ENCODE measurements at places on chromosomes 2 and 18.

GRCh38 chr2:40752796-40753195, 300.9 kb upstream of the SLC8A1 start:
- DNase-seq = no peak

GRCh38 chr2:64581777-64582539, 57.8 kb downstream of the AFTPH start:
- no peak for DNase-seq

GRCh38 chr18:79915161-79916127, 36.0 kb downstream of the SLC66A2 start:
- DNase-seq = no peak

- DNase-seq = no peak
Measured at GRCh38 chr18:27863780-27864430, 313.0 kb downstream of the CDH2 start.

- DNase-seq = no peak
Measured at GRCh38 chr2:239994086-239994485, 31.1 kb downstream of the NDUFA10 start.

DNA sequence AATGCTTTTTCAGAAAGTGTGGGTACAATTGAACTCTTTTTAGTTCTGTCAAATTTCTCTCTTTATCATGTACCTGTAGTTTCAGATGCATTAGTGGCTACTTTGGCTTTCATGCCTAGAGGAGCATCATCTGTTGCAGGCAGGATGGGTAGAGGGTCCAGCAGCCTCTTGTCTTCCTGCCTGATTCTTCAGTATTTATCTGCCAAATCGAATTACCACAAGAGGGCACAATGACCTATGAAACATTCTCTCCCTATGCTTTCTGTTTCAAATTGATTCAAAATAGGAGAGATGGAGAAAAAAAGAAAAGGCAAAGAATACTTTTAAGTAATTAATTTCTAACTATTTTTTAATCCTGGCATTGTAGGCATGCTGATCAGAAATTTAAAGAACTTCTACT, 477.2 kb downstream of the TRIB2 start:
- no peak for DNase-seq

DNA sequence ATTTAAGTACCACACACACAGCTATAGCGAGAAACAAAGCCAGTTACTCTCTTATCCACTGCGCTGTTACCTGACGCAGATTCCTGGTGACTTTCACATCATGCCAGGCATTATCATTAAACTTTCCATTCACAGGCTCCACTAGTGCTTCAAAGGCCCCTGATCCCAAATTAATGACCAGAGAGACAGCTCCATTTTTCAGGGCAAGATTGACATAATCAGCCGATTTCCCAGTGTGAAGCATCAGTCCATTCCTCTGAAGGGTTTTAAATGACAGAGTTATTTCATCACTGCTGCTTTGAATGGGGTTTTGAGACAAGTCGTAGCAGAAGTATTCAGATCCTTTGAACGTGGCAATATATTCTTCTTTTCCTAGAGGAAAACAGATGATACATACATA, 408.7 kb downstream of the NRXN1 start:
- DNase-seq = no peak

GRCh38 chr18:57434536-57435494, at the start of gene ONECUT2:
ONECUT2 (plus strand) TSS chr18:57435374; CDS start chr18:57435717, 343 bp downstream.
- peak; percentile 37 for DNase-seq

- no peak for DNase-seq
Measured at GRCh38 chr2:23360571-23361125, 24.3 kb upstream of the KLHL29 start.

DNA sequence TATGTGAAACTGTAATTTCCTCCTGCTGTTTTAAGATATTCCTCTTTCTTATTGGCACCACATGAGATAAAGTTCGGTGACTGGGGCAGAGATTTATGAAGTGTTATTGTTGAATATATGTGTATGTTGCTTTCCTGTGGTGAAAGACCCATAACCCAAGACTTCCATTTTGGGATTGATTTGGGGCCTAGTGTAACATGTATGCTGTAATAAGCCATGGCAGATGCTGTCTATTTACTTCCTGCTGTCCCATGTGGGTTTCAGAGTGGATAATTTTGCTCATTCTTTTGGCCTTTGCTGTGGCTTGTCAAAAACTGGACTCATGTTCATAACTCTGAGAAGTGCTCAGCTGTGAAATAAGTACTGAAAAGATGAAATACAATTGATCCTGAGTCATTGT, 10.8 kb upstream of the MYO1B start:
- DNase-seq = no peak

DNA sequence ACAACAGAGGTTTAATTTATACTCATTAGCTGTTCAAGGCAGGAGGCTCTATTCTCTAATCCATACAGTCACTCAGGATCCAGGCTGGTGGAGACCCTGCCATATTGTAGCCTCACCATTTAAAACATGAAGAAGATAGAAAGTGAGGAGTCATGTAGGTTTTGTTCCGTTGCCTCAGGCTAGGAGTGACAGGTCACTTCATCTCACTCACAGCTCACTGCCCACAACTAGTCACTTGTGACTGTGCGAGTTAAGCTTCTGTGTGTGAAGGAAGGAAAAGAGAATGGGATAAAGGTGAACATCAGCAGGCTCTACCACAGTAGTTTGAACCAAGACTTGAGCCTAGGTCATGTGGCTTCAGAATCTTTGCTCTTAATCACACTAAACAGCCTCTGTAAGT, 9.0 kb upstream of the IGFBP2 start:
- DNase-seq = no peak

DNA sequence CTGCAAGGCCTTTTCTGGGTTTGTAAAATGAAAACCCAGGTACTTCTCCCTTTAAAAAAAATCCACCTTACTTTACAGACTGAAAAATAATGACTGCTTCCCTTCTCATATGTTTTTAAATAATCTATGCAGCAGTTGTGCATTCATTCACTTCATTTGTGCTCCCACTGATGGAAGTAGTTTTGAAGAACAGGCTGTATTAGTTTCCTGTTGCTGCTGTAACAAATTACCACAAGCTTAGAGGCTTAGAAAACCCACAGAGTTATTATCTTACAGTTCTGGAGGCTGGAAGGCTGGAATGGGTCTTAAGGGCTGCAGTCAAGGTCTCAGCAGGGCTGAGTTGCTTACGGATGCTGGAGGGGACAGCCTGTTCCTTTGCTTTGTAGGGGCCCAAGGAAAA, 335.0 kb downstream of the TGIF1 start:
- DNase-seq = no peak

GRCh38 chr2:168614172-168615018, 158.3 kb downstream of the CERS6 start:
- no peak for DNase-seq

GRCh38 chr2:148781544-148781943, 93.5 kb upstream of the KIF5C start:
- no peak for DNase-seq

DNA sequence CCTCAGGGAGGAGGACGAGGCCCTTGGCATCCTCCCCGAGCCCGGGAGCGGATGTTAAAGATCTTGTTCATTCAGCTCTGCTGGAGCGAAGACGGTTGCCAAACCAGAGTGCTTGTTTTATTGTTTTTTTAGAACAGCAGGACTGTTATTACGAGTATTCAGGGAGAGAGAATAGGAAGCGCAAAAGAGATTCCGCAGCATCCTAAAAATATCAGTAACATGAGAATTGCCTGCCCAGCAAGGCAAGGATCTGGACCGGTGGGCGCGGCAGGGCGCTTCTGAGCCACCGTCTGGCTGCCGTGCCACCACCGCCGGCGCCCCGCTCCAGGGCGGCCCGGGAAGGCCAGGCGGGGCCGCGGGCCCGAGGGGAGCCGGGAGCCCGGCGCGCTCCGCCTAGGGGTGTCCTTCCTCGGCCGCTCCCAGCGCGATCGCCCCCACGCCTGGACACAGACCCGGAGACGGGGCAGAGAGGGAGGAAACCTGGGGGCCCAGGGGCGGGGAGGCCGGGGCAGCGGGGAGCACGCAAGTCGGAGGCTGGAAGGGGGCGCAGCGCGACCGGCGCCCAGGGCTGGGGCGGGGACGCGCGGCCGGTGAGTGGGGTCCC, 843 bp downstream of the CYS1 start:
- DNase-seq = no peak

GRCh38 chr2:44774826-44775492, 166.5 kb upstream of the SIX3 start:
- no peak for DNase-seq

- no peak for DNase-seq
Measured at GRCh38 chr2:45700407-45701013, 49.0 kb downstream of the PRKCE start.

DNA sequence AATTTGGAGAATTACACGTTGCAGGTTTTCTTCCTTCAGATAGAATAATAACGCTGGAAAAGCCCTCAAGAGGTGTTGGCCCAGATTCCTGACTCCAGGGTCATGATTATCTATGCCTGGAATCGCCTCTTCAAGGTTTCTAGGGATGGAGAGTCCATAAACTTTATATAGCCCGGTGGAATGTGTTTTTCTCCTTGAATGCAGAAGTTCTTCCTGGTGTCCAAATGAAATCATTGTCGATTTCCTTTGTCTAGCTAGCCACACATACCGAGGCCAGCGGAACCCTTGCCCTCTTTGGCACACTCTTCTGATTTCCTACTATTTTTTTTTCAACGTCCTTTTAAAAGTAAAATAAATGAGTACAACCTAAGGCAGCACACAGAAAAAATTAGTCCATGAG, 117.8 kb downstream of the PID1 start:
- DNase-seq = no peak

DNA sequence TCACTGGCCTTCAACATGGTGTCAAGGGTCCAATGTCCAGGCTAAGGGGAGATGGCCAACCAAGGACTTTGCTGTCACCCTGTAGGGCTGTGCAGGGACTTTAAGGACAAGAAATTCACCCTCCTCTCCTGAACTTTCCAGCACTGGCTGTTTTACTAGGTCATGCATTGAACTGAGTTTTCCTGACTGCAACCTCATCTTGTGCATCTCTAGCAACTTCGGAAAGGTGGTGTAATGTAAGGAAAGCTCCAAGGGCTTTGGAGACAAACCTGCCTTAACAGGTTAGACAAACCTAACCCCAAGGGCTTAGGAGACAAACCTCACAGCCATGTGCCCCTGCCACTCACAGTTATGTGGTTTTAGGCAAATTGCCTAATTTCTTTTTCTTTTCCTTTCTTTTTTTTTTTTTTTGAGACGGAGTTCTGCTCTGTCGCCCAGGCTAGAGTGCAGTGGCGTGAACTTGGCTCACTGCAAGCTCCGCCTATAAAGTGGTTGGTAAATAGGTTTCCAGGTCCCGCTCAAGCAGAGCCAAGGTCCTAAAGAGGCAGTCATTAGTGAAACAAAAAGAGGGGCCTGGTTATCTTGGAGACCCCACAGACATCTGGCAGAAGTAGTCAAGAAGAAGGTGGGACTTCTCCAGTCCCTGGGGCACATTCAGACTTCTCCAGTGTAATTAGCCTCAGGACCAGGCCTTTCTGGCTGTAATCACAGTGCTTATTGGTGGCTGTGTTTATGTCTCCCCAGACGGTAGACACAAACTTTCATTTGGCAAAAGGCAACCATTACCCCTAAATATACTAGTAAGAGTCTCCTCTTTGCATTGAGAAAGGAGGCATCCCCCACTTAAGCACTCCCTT, 37.6 kb upstream of the PMAIP1 start:
- DNase-seq = no peak

DNA sequence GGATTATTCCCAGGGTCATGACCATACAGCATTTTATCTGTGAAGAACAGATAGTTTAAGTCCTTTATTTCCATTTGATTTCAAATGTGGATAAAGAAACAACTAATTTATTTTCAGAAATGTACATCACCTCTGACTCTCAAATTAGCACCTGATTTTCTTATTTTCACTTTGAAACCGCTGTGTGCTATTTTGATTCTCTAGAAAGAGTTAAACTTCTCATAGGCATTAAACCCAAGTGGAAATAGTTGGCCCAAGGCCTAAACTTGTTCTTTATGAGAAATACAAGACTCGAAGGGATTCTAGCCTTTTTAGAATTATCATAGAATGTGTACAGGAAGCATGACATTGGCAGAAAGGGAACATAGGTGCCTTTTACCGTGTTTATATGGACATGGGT, 41.5 kb upstream of the LTBP1 start:
- DNase-seq = no peak

GRCh38 chr2:236968101-236968879, 117.4 kb upstream of the COPS8 start:
- peak; percentile 24 for DNase-seq

DNA sequence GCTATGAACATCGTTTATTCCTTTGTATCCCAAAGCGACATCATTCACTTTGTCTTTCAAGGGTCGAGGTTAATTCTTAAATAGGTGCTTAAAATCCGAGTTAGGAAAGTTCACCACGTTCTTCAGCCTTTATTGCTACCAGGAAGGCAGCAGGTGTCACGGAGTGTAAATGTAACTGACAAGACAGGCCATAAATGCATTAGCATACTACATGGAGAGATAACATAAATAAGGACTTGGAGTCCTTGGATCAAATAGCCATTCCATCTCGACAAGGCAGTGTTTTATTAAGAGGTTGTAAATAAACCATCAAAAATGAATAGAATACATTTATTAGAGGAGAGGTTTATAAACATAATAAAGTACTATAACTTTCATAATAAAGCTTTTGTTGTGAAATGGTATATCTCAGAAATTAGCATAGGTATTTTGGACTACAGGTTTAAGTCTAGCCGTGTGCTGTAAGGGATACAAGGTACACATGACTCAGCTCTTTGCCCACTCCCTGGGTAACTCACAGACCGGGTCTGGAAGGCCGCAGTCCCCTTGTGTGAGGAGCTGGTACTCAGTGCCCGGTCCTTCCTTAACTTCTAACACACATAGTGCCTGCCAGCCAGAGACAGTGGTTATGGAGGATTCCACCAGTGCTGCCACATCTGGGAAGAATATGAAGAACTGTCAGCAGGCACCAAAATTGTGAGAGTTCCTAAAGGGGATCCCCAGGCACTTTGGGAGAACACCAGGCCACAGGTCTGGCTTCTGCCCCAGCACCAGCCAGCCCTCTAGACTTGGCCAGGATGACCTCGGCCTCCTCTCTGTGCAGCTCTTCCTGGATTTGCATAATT, 29.4 kb downstream of the CAPN13 start:
- no peak for DNase-seq

GRCh38 chr2:45120546-45120945, 111.3 kb upstream of the SIX2 start:
- DNase-seq = no peak

DNA sequence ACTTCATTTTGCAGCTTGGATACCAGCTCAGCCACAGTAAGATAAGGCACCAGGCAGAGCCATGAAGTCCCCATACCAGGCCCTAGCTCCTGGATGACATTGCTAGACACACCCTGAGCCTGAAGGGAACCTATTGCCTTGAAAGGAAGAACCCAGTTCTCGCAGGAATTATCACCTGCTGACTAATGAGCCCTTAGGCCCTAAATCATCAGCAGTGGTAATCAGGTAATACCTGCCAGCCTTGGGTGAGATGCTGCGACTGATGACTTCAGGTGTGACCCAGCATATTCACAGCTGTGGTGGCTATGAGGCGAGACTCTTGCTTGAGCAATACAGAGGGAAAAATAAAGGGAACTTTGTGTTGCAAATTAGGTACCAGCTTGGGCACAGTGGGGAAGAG, 24.9 kb downstream of the CLK1 start:
- no peak for DNase-seq

GRCh38 chr2:205078762-205079161, 533.5 kb downstream of the PARD3B start:
- no peak for DNase-seq

All from activated gamma-delta T cell treated with Interleukin-2 at 50 U/mL for 16 hours (primary cell).